SW 1271 (cell line): ENCODE measurements at places on chromosomes 1 and 21.

- DNase-seq: no peak
Measured at GRCh38 chr1:26787381-26787705, 407 bp upstream of the PIGV start.

- no peak for DNase-seq
Measured at GRCh38 chr1:186943891-186944686, 115.3 kb downstream of the PLA2G4A start.

GRCh38 chr1:225119307-225119706 lies 189.8 kb downstream of the DNAH14 start:
- DNase-seq: no peak

DNA sequence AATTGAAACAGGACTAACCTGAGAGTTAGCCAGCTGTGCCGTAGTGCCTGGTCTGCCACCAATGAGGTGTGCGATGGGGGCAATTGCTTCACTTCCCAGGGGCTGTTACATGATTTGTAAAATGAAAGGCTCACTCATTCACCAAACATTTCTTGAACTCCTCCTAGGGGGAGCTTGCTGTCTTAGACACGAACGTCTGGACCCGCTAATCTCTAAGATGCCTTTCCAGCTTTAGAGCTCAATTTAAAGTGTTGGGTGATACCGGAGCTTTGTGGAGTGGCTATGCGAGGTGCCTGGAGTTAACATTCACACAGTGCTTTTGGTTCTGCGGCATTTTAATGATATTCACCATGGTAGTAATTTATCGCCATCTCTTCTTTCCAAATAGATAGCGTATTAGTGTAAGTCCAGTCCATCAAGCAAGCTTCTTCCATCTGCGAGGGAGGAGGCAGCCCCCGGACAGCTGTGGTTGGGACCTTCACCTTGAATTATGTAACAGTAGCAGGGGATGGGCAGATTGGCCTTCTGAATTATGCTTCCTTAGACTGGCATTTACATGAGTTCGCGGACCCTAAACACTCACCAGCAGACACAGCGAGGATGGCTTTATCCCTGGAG lies 179.9 kb downstream of the ADSS2 start:
- no peak for DNase-seq

DNA sequence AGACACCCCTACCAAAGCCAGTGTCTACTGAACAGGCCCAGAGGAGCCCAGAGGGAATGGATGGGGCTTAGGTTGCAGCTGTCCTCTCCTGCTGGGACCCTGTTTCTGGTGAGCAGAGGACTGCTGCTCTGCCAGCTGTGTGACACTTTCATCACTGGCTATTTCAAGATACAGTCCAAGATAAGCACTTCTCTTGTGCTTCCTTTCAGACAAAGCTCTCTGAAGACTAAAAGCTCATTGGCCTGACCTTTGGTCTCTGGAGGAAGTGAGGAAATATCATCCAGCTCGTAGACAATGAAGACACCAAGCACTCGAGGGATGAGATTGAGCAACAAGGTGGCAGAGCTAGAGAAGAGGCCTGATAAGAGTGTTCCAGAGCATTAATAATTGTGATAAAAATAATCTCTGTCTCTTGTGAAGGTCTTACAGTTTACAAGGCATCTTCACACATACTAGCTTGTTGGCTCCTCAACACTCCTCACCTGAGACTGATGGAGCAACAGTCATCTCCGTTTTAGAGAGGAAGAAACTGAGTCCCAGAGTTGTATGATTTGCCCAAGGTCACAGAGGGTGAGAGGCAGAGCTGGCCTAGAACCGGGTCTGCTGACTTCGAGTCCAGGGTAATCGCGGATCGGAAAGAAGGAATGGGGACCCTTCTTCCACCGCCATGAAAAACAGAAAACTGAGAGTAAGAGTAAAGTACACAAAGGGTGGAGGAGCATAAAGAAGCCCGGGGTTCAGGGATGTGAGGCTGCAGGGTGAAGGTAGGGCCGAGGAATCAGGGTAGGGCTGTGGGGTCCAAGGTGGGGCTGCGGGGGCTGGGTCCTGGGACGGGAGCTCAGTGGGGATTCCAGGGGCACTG lies 666 bp downstream of the PAFAH2 start:
- DNase-seq: no peak

DNA sequence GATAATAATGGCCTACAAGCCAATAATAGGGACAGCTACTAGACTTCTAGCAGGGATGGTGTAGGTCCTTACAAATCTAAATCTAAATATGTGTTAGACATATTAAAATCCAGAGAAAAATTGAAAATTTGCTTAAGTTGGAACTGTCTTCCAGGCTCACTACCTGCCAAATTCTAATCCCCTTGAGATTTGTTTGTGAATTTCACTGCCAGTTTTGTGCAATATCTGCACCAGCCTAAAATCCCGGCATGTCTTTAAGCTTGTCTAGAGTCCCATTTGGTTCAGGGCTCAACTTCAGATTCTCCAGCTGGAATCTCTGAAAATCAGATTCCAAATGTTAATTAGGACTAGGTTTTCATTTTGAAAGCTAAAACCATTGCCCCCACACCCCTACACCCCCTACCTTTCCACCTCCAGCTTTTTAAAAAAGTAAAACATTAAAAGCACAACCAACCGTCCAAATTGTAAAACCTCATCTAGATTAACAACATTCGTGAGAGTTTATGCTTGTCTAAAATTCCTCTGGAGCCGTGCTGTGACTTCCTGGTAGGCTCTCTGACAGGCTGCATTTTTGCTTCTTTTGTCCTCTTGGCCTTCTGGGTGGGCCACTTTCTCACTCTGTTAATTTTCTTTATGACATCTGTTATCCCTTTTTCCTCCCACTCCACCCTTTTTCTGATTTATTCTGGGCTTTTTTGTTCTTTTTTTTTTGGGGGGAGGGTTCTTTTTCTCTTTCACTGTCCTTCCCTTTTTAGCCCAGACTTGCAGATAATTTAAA lies 348.7 kb downstream of the PAPPA2 start:
- DNase-seq: no peak

DNA sequence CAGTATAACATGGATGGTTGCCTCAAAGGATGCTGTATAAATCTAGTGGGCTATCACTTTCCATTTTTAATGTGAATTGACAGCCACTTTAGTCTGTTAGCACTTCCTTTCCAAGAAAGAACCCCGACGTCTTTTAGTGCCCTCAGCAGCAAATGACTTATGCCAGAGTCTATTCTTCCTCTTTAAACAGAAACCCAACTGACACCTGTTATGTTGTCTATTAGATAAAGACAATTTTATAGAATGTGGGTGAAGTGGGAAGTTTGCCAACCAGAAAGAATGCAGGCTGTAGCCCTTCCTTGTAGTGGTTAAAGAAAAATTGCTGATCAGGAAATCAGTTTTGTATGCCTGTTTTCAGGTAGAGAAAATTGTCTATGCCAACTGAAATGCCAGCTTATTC lies 344.9 kb downstream of the ZNF326 start:
- DNase-seq: no peak

DNA sequence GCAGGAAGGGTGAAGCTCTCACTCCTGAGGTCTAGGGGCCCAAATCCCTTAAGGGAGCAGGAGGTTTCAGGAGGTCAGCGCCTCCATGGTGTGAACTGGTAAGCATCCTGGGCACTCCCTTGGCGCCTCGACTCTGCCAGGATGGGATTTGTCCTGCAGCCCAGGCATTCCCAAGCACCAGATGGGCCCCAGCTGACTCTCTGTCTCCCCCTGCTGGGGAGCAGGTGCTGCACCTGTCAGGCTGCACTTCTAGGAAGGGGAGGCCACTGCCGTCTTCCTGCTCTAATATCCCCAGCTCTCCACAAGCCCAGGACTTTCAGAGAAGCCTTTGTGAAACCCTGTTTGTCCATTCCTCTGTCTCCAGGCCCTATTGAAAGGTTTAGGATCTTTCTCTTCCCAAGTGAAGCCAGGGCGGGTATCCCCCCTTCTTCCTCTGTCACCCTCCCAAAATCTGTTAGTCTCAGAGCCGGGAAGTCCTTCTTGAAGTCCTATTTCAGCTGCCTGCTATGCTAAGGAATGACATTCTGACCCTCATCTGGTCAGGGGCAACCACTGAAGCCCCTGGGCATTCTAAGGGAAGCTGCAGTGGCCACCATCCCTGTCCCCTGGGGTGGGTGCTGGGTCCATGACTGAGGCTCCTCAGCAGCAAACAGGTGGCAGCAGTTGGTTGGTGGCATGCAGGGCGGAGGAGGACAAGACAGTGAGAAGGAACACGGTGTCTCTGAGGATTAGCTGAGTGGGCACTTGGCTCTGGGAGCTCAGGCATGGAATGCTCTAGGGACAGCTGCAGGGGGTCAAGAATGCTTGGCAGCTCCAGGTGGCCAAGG lies 3.2 kb downstream of the MYBPH start:
- DNase-seq: peak; percentile 4

- no peak for DNase-seq
Measured at GRCh38 chr1:92587445-92587844, 100.7 kb upstream of the GFI1 start.

- DNase-seq: no peak
Measured at GRCh38 chr1:54274448-54274847, 74.5 kb downstream of the MRPL37 start.

DNA sequence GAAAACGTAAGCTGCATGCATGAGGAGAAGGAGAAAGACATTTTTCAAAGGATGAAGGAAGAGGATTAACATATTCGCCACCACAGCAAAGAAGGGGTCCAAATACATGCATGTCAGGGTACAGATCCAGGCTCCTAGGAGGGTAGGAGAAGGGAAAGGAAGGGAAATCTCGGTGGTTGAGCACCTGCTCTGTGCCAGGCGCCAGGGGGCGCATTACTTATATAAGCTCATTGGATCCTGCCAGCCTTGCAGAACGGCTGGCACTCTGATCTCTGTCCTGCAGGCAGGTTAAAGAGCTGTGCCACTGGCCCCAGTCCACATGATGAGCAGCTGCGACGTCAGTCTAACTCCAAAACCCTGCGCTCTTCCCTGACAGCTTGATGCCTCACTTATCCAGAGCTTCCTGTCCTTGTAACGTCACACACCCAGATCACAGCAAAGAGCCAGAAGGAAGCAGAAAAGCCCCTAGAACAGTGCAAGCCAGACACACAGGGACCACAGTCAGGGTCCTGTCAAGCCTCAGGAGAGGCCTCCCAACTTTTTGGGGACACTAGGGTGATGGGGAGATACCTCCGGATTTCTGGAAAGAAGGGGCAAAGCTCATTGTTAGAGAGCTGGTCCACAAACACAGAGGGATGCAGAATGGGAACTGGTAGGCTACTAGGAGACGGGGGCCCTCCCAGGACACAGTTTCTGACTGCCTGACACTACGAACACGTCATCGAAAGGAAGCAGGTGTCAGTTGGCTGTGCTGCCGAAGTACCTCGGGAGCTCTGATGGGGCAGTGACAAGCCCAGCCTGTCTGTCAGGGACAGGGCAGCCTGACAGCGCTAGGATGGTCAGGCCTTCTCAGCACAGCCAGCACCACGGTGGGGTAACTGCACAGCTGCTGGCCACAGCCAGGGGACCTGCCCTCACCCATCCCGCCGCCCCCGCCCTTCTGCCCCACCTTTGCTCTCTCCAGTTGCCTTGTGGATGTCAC lies 99.1 kb downstream of the BEND5 start:
- DNase-seq: peak; percentile 44

- DNase-seq: no peak
Measured at GRCh38 chr1:225451340-225451739, 23.5 kb upstream of the LBR start.

- no peak for DNase-seq
Measured at GRCh38 chr21:35390013-35390776, 341.1 kb upstream of the RUNX1 start.

DNA sequence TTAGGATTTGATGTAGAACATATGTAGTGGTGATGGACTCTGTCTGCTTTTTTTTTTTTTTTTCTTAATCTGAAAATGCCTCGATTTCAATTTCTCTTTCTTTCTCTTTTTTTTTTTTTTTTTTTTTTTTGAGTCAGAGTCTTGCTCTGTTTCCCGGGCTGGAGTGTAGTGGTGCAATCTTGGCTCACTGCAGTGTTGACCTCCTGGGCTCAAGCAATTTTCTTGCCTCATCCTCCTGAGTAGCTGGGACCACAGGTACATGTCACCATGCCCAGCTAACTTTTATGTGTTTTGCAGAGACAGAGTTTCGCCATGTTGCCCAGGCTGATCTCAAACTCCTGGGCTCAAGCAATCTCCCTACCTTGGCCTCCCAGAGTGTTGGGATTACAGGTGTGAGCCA lies 17.4 kb downstream of the MAST2 start:
- no peak for DNase-seq

GRCh38 chr1:5950994-5951785 lies 41.0 kb downstream of the NPHP4 start:
- DNase-seq: no peak

GRCh38 chr1:182249201-182249676 lies 142.4 kb downstream of the GLUL start:
- DNase-seq: no peak

- DNase-seq: no peak
Measured at GRCh38 chr1:218351391-218352074, 6.4 kb downstream of the TGFB2 start.

DNA sequence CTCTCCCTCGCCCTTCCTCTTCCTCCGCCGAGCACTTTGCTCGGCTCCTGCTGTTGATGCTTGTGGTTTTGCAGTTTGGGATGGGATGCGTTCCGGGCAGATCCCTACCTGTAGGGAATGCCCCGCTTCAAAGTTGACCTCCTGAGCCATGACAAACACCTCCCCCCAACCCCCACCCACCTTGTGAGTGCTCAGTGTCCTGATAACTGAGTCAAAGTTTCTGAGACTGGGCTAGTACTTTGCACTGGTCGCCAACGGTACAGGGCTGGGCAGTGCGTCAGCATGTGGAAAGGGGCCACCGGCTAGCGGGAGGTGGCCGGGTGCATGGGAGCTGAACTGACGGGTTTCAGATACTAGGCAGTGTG lies 771 bp downstream of the RABGAP1L start:
- no peak for DNase-seq

DNA sequence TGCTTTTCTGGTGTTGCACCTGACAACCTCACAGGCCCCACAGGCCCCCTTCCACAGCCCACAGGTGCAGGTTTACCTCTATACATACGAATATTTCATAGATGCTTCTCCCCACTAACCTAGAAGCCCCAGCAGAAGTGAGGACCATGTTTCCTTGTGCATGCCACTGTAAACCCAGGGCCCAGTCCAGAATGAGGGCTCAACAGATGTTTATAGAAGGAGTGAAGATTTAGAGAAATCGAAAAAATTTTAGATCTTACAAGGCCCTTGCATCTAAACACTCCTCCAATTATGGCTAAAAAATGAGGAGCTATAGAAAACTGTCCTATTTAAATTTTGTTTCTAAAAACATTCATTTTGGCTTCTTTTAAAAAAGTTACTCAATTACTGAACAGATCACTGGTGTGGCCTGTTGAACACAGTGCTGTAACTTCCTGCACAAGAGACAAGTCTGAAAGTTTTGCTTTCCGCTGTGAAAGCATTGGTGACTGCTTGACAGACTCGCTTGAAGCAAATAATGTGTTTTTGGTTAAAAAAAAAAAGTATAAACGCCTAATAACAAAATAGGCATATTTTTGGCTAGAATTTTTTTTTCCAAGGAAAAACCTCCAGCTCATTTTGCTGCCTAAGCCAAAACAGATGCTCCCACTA lies 1.2 kb downstream of the ABCB10 start:
- DNase-seq: no peak

DNA sequence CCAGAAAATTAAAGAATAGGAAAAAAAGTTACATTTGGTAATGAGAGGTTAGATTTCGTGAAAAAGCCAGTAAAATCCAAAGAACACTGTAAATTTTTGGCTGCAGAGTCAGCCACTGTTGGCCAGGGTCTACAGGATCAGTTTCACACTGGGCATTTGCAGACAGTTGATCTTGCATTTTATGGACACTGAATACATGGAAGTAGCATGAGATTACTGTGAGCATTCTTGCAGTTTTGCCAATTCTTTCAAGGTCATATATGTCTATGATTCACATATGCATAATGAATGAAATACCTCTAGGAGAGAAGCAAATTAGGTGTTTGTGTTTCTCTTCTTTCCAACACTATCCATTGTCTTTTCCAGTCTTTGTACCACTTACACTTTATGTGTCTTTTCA lies 200.8 kb upstream of the DPYD start:
- no peak for DNase-seq
